Bronchial epithelial cell (primary cell): ENCODE measurements at places on chromosomes 16 and 17. TPM values are rescaled to one million over a fixed set of nuclear protein-coding genes. Genes with fewer than 3 reads are reported as not detected.
A peak's percentile ranks its signal among the peaks of the same experiment; 100 is the strongest.

Gene CFAP52
- total RNA-seq: not detected in 2 replicates

Gene NAA38
- total RNA-seq: 36.6 and 47.5 TPM in 2 replicates

Gene TAT
- total RNA-seq: not detected in 2 replicates

- DNase-seq: no peak
Measured at GRCh38 chr16:68884861-68885720, 41.8 kb downstream of the TANGO6 start.

- DNase-seq: no peak
Measured at GRCh38 chr16:78436846-78437245, 337.4 kb downstream of the WWOX start.

DNA sequence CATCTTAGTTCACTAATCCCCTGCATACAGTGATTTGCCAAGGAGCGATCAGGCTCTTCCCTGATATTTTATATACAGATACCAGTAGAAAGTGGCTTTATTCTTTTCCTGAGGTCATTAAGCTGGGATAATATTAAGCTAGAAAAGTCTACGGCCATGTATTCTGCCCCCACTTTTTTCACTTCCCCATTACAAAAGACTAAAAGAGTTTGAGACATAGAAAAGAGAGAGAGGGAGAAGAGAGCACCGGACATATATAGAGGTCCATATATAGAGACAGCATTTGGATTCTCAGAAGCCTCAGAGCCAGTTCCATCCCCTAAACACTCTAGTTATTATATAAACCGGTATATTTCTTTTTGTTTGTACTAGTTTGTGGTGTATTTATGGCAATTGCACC, 166.5 kb upstream of the ANKFN1 start:
- DNase-seq: no peak

DNA sequence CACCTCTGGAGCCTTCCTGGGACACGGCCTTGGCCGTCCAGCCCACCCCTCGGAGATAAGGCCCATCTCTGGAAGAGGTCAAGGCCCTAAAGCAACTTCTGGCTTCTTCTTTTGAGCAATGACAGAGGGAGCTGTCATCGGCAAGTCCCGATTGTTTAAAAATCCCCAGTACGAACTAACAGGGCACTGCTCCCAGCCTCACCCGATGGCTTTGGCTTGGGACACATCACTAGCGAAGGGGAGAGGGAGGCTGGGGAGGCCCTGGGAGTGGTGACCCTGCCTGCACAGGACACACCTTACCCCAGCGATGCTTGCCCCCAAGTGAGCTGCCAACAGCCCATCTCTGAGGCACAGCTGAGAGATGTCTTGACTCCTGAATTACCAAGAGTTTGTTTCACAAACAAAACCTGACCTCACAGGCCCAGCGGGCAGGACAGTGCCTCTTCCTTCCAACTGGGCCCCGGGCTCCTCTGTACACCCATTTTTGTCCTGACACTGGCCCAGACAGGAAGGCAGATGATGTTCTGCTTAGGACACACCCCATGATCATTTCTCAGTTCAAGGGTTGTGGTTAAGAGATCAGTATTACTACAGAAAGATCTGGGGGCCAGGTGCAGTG, 4.8 kb downstream of the SYNGR2 start:
- no peak for DNase-seq

DNA sequence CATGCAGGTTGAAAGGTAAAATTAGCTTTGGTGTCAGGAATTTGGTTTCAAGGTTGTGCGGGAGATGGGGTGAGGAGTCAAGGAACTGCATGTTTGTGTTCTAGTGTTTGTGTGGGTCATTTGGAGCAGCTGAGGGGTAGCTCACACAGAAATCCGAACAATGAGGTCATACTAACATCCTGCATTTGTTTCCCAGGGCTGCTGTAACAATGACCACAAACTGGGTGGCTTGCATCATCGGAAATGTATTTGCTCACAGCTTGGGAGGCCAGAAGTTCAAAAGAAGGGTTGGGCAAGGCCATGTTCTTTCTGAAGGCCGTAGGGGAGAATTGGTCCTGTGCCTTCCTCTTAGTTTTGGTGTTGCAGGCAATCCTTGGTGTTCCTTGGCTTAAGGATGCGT, 287.4 kb downstream of the HAPSTR1 start:
- DNase-seq: no peak

GRCh38 chr17:75694536-75694935, 26.7 kb upstream of the ITGB4 start:
- no peak for DNase-seq

- DNase-seq: peak; percentile 70
Measured at GRCh38 chr16:69709456-69710084, 16.8 kb downstream of the NQO1 start.
